Natural killer cell (primary cell): ENCODE measurements at places on chromosomes 5 and 9. TPM values are rescaled to one million over a fixed set of nuclear protein-coding genes. Genes with fewer than 3 reads are reported as not detected.

GRCh38 chr9:135410831-135411473 is 68.6 kb upstream of the PPP1R26 start:
- no peak for DNase-seq

Gene LIX1
- total RNA-seq, result not detected

GRCh38 chr9:108612513-108612912 is 243.3 kb downstream of the ACTL7B start:
- DNase-seq, result no peak

Gene SEMA6A
- not detected for total RNA-seq

- DNase-seq, result no peak
Observed at GRCh38 chr5:171481571-171482433, 62.4 kb downstream of the FGF18 start.

Gene CERT1
- total RNA-seq, result 51.4 TPM

Gene ADAMTS13
- total RNA-seq, result 2.8 TPM

GRCh38 chr9:138037140-138037539 is 159.6 kb downstream of the CACNA1B start:
- DNase-seq, result no peak

Gene SPINK6
- not detected for total RNA-seq

Gene SLC36A2
- total RNA-seq, result not detected
